ENCODE measurements at places on chromosomes 4 and X. TPM values are rescaled to one million over a fixed set of nuclear protein-coding genes. Genes with fewer than 3 reads are reported as not detected.

Gene PKD2
- 96.7 TPM for total RNA-seq

GRCh38 chrX:1743105-1743504 lies 128.2 kb downstream of the ASMT start:
- no peak overlapping the region for H3K4me3 ChIP-seq
- H3K36me3 ChIP-seq, result no peaks in the 10 kb centered on the region
- H3K4me1 ChIP-seq, result no peaks in the 10 kb centered on the region

GRCh38 chr4:180770265-180770664 lies 1472.9 kb upstream of the TENM3 start:
- H3K4me1 ChIP-seq, result no peaks in the 10 kb centered on the region
- no peaks in the 10 kb centered on the region for H3K36me3 ChIP-seq
- no peaks in the 10 kb centered on the region for H3K27me3 ChIP-seq
- no peak overlapping the region for H3K4me3 ChIP-seq
- no peak for DNase-seq
- H3K27ac ChIP-seq, result no peak overlapping the region

Gene CFAP99
- not detected for total RNA-seq

GRCh38 chr4:29549342-29549741 lies 1170.8 kb upstream of the PCDH7 start:
- no peaks in the 10 kb centered on the region for H3K36me3 ChIP-seq
- DNase-seq, result peak; percentile 47
- H3K27ac ChIP-seq, result no peak overlapping the region
- no peak overlapping the region for H3K4me3 ChIP-seq

Gene CLNK
- total RNA-seq, result not detected

Gene CT55
- total RNA-seq, result not detected

Gene N4BP2
- 2.2 TPM for total RNA-seq

DNA sequence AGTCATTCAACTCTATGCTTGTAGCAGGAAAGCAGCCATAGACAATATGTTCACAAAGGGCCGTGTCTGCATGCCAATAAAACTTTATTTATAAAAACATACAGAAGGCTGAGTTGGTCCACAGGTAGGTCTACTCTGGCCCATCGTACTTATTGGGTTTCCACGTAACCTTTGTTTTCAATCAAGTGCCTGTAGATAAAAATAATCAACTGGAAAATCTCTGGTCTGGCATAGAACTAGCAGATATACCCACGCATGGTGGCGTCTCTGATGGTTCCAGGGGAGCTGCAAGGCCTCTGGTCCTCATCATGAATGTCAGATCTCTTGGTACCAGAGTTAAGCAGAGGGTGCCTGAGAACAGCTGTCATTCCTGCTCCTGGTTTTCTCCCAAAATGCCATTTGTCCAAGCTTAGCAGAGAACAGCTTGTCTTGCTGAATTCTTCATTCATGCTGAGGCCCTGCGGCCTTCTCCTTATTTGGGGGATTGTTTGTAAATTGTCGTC lies 31.4 kb upstream of the JAKMIP1 start:
- H3K4me3 ChIP-seq, result no peak overlapping the region
- H3K27me3 ChIP-seq, result peaks cover 13% of the 10 kb centered on the region
- H3K27ac ChIP-seq, result no peak overlapping the region
- H3K36me3 ChIP-seq, result no peaks in the 10 kb centered on the region
- no peak for DNase-seq
- no peaks in the 10 kb centered on the region for H3K4me1 ChIP-seq

GRCh38 chrX:15188039-15188438 lies 81.8 kb downstream of the ASB9 start:
- H3K27ac ChIP-seq, result no peak overlapping the region
- no peak for DNase-seq
- H3K27me3 ChIP-seq, result no peaks in the 10 kb centered on the region
- no peaks in the 10 kb centered on the region for H3K36me3 ChIP-seq
- H3K4me1 ChIP-seq, result no peaks in the 10 kb centered on the region

DNA sequence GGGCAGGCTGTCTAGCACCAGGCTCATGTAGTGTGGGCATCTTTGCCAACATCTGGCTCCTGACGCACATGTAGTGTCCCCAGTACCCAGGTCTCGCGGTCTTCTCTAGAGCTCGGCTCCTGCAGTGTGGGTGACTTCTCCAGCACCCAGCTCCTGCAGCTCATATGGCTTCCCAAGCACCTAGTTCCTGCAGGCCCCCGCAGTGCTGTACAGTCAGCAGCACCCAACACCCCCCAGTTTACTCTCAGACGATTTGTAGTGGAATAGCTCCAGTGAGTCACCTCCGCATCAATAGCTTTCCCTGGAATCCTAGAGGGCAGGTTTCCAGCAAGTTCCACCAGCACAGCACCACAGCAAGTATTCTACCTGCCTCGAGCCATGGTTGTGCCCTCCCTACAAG lies 30.9 kb downstream of the ZNF41 start:
- peaks cover 18% of the 10 kb centered on the region for H3K36me3 ChIP-seq
- H3K27me3 ChIP-seq, result no peaks in the 10 kb centered on the region
- no peaks in the 10 kb centered on the region for H3K4me1 ChIP-seq

Gene PNMA6F
- not detected for total RNA-seq

DNA sequence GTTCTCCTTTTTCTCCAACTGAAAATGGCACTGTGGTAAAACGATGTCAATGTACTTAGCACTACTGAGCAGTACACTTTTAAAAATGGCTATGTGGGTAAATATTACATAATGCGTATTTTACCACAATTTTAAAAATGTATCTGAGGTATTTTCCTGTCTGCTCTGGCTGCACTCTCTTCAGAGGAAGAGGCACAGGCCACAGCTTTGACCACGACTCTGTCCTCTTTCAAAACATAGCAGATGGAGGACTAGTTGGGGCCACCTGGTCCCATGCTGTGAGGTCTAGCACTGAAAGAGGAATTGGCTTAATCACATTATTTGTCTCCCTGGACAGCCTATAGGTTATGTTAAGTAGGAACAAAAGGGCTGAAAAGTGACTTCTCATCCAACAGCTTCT lies 5.2 kb downstream of the KCNE5 start:
- no peak overlapping the region for H3K27ac ChIP-seq
- no peaks in the 10 kb centered on the region for H3K27me3 ChIP-seq
- H3K36me3 ChIP-seq, result no peaks in the 10 kb centered on the region
- H3K4me1 ChIP-seq, result no peaks in the 10 kb centered on the region
- H3K4me3 ChIP-seq, result no peak overlapping the region
- no peak for DNase-seq

Gene MAGEA10
- not detected for total RNA-seq
